NCI-H1694 (cell line): ENCODE measurements at places on chromosomes 1 and 21.

DNA sequence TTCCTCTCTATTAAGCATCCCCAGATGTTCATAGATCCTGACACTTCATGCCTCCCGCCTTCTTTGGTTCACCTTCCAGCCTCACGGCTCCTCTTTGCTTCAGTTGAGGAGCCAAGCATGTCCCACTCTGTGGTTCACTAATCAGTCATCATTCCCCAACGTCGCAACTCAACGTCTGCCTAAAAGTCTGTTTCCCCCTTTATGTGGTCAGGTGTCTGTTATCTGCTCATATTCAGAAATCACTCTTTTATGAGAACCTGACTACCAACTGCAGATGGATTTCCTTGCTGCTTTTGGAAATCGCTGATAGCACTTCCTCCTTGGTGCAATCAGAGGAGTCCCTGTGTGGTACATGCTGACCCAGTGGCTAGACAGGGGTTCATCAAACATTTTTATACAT is 94.1 kb upstream of the VANGL1 start:
- DNase-seq, result no peak

- DNase-seq, result no peak
Observed at GRCh38 chr1:102365071-102365470, 368.3 kb upstream of the OLFM3 start.

GRCh38 chr21:33396951-33397350 is 6.3 kb upstream of the IFNGR2 start:
- no peak for DNase-seq

DNA sequence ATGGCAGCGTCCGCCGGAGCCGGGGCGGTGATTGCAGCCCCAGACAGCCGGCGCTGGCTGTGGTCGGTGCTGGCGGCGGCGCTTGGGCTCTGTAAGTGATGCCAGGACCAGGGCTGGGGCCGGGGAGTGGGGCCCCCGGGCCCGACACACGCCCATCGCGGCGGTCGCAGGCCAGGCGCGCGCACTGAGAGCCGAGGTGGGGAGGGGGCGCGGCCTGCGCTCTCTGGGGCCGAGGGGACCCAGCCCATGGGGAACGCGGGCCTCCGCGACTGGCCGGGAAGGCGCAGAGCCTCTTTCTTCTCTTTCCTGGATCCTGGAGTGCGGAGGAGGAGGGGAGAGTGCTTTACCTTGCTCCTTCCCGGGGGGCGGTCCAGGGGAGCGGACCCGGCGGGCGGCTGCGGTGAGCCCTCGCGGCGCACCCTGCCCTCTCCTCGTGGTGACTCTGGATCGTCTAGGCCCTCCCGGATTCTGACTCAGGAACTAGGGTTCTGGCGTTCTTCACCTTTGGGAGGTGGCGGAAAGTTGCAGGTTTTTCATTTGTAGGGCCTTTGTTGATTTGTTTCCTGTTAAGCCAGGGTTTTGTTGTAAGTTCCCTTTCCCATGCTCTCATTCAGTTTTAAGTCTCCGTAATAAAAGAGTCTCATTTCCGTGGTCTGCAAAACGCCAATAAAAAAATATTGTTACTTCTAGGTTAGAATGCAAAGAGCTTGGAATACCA is 529 bp downstream of the MPZL1 start:
- DNase-seq, result no peak

DNA sequence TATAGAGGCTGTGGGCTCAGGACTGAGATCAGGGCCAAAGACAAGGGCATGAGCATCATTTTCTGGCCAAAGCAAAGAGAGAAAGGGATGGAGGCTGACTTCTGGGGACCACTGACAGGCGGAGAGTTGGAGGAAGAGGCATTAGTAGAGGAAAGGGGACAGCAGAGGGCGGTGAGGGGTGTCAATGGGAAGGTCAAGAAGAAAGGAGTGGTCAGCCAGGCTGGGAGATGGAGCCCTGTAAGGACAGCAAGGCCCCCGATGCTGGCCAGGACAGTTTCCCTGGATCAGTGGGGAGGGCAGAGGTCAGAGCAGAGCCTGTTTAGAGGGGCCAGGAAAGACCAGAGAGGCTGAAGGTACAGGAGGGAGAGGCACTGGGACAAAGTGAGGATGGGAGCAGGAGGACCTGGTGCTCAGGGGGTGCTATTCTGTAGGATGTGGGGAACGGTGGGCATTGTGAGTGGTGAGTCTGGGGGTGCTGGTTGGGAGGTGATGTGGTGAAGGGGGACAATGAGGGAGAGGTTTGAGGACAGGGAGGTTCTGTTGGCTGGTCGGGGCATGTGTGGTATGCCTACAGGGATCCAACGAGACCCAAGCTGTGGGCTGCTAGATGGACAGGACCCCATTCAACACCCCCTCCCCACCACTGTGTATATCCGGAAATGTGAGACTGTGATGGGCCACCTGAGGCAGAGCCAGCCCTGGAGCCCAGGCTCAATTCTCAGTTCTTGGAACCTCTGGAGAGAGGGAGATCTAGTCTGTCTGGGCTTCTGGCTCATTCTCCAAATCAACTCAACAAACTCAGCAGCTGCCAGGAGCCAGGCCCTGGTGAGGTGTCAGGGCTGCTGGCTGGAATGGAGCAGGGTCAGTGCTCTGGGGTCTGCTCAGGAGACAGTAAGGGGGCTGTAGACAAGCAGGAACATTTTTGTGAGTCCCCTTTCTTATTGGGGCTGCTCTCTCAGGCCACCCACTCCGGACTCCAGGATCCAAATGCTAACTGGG is 1.4 kb upstream of the FAM151A start:
- no peak for DNase-seq

DNA sequence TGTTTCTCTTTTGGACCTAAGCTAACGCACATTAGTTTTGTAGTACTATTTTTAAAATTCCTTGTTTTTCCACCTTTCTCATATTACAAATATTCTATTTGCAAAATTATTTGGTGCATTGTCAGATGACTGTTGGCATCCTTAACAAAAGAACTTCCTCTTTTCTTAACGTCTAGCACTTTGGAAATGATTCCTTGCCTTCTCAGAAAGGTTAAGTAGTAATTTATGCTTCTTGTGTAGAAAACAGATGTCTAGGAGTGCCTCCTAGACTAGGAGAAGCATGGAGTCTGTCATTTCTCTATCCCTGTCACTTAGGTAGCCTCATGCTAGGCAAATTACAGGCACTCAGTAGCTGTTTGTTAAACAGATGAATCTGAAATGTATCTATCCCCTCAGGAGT is 64.4 kb downstream of the HSPA13 start:
- DNase-seq, result no peak
